Fibroblast of skin of right biceps (primary cell): ENCODE measurements at places on chromosomes 7 and 10.

GRCh38 chr10:12541446-12542067, 192.2 kb downstream of the CAMK1D start:
- DNase-seq: no peak

DNA sequence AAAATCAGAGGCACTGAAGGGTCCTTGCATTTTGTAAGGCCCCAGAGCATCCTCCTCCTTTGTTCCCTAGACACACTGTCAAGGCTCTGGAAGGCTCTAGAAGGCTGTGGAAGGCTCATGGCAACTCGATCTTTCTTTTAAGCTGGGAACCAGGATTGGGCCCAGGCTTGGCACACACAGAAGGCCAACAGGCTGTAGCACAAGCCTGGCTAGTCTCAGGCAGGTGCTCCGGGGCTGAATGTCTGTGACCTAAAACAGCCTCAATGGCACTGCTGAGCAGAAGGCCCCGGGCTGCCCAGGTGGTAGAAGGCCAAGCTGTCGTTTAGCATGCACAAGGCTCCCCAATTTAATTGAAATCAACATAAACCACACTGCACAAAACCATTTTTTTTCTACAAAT, 55.7 kb downstream of the PRKAG2 start:
- DNase-seq: no peak

GRCh38 chr10:8283986-8284385, 229.5 kb downstream of the GATA3 start:
- no peak for DNase-seq

GRCh38 chr7:16670021-16670420, 24.0 kb downstream of the BZW2 start:
- peak; percentile 52 for DNase-seq

- no peak for DNase-seq
Observed at GRCh38 chr7:71563276-71563675, 431.3 kb downstream of the GALNT17 start.

DNA sequence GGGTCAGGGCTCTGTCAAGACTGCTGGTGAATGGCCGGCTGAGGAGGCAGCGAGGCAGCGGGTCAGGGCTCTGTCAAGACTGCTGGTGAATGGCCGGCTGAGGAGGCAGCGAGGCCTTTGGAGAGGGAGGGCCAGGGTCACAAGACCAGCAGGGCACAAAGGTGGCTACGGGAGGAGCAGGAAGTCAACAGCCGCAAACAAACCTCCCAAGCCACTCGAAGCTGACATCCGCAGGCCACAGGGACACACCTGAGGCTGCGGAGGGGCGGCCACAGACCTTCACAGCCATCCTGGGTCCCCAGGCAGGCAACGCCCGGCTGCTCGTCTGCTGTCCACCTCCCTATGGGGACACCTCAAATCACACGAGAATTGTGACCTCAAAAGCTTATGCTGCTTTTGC, 8.9 kb upstream of the GPER1 start:
- DNase-seq: no peak

GRCh38 chr10:34526758-34527730, 288.1 kb downstream of the PARD3 start:
- peak; percentile 96 for DNase-seq

GRCh38 chr10:29691564-29692072, 56.8 kb upstream of the SVIL start:
- peak; percentile 72 for DNase-seq

DNA sequence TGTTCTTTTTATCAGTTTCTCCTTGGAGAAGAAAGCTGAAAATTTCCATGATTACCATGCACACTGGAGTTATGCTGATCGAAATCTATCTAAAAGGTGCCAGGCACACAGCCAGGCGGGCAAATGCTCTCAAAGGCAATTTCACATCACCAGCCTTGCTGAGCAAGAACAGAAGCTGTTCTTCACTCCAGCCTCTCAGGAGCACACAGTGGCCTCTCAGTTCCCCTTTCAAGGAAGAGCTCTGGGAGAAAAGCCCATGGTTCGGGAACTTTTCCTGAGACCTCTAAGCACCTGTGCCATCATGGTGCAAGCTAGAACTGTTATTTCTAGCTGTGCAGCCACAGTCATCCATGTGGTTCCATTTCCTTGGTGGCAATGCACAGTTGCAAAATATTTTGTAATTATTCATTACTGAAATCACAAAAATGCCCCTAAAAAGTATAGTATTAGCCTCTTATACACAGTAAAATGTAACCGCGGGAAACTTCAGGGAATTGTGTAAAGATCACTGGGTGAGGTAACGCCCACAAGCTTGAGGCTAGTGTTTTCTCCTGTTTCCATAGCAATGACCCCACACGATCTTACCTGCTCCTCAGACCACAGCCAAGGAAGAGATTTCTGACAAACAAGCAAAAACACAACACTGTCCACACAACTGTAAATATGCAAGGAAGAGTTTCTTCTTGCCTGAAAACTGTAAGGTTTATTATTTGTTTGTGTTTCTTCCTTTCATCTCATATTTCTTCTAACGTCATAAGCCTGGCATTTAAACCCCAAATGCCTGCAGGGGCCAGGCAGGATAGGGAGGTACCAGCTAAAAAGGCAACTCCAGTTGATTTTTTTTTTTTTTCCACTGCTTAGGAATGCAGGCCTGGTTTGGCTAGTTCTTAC, 121.2 kb downstream of the FAM107B start:
- DNase-seq: peak; percentile 10

DNA sequence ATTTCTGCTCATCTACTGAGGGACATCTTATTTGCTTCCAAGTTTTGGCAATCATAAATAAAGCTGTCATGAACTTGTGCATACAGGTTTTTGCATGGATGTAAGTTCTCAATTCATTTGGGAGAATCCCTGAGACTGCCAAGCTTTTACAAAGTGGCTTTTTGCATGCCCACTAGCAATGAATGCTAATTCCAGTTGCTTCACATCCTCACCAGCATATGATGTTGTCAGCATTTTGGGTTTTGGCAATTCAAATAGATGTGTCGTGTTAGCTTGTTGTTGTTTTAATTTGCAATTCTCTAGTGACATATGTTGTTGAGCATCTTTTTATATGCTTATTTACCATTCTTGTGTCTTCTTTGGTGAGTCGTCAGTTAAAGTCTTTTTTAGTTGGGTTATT, 57.2 kb downstream of the RAB18 start:
- DNase-seq: no peak

DNA sequence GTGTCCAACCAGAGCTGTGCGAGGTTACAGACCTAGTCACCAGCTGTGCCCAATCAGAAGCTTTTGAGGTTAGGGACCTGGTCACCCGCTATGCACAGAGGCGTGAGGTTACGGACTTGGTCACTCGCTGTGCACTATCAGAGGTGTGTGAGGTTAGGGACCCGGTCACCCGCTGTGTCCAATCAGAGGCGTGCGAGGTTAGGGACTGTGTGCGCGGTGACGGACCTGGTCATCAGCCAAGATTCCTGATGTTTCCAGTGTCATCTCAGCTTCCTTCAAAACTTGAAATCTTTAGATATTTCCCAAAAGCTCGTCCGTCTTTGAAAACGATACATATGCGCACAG, 182.1 kb downstream of the DIP2C start:
- no peak for DNase-seq

DNA sequence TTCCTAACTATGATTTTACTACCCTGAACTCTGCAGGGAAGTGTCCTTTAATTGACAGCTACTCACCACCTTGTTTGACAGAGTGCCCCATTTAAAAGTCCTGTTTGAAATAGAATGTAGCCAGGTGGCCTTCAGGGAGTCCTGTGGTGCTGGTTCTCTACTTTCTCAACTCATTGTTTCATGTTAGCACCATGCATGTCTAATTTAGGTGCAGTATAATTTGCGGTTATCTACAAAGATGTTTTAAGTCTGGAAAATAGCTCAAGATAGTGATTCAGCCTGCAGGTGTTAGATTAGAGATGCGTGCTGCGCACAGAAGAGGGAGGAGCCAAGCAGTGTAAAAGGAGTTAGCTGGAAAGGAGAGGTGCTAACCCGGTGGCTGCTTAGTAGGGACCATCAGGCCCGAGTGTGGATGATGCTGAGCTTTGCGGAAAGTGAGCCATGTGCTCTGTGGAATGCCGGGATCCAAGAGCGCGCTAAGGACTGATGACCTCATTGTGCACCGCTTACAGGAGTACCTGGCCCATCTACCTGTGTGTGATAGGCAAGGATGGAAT, 1.2 kb downstream of the CCM2 start:
- no peak for DNase-seq

- no peak for DNase-seq
Observed at GRCh38 chr7:69596056-69596455, 2.2 kb upstream of the AUTS2 start.

DNA sequence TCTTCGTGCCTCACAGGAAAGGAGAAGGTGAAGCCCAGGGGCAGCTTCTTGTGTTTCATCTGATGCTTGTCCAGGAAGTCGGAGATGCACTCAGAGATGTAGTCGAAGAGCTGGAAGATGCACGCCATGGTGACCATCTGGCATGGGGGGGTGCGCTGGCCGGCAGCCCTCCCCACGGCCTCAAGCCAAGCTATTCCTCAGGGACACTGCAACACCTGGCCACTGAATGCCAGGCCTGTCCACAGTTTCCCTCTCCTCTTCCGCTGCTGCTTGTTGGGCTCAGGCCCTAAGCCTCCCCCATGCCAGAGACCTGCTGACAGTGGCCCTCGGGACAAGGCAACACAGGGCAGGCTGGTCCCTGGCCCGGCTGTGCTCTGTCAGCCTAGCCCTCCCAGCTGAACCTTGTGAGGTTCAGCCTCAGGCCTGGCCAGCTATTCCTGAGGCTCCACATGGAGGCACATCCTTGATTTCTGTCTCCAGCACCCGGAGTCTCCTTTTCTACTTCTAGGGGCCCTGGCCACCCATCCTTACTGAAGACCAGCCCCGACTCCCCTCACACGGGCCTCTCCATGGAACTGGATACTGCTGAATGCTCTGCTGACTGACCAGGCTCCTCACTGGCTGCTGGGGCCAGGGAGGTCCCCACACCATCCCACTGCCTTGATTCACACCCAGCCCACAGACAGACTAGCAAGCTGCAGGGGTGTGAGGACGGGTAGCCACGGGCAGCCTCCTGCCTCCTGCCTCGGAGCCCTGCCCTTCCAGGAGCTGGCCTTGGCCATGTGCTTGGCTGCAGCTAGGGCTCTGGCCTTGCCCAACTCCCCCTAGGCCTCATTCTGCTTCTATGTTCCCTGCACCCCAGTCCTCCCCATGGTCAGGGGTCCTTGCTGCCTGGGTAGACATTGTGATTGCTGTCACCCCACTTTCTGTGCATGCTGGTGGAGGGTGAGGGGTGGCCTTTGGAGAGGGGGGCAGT, 10.1 kb upstream of the MYL7 start:
- no peak for DNase-seq

DNA sequence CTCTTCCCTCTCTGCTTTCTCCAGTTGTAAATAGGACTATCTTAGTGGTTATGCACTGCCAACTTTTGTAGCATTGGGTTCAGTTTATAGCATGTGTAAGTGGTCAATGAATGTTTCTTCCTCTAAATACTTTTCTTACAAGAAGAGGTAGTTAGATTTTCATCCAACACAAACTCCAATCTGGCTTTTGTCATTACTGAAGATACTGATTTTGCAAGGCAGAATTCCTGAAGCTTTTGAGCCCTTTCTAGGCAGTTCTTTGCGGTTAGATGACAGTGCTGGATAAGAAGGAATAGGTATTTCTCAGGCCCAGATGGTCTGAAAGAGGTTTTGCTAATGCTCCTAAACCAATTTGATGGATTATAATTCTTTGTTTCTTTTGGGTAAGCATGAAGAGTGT, 60.5 kb downstream of the BICC1 start:
- peak; percentile 40 for DNase-seq

DNA sequence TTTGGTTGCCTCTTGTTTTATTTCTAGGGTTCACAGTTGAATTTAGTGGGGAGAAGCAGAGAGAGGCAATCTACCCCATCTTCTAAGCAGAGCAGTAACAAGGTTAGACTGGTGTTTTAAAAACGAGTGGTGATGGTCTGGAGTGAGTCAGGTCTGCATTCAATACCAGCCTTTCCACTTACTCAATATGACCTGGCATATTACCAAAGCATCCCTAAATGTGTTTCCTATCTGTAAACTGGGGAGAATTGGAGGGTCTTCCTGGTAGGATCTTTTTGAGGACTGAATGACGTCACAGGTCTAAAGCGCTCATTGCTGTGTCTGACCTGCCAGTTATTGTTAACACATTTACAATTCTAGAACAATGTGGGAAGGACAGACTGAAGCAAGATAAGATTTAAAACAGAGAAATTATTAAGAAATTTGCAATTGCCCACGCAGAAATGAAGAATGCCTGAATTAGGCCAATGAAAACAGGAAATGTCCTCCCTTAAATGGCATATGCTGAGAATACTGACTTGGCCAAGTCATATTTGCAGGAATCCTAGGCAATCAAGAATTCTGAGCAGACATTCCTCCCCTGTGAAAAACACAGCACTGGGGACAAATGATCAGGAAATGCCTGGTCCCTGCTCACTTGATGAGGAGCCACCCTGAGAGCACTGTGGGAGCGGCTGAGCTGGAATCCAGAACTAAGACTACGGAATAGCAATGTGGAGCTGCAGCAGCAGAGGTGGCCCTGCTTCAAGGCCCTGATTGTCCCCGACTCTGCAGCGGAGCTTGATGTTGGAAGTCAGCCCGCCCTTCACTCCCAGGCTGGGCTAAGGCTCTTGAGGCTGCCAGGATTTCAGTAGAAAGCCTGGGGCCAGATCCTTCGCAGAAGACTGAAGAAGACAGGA, 184.5 kb upstream of the CXCL12 start:
- peak; percentile 97 for DNase-seq

GRCh38 chr7:29208410-29209250, 14.1 kb downstream of the CHN2 start:
- DNase-seq: no peak

DNA sequence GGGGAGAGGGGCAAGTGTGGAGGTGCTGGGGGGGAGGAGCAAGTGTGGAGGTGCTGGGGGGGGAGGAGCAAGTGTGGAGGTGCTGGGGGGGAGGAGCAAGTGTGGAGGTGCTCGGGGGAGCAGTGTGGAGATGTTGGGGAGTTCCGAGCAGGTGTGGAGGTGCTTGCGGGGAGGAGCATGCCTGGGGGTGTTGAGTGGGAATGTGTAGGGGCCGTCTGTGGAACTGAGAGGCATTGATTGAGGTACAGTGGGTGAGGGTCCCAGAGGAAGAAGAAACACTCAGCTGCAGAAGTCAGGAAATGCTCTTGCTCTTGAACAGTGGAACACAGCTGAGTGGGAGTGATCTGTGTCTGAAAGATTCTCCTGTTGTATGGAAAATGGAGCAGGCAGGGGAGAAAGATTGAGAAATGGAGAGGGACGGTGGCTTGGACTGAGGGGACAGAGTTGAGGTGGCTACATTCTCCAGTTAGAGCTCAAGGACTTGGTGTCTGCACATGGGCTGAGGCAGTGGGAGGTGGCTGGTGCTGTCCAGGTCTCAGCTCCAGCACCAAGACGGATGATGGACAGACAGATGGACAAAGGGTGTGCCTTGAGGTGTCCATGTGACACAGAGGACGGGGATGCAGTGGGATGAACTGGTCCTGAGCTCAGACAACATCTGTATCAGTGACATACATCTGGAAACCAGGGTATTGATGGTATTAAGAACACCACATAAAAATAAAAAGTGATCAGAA, 25.2 kb upstream of the NCAPG2 start:
- DNase-seq: no peak
